ENCODE measurements at places on chromosomes 16 and 17.

DNA sequence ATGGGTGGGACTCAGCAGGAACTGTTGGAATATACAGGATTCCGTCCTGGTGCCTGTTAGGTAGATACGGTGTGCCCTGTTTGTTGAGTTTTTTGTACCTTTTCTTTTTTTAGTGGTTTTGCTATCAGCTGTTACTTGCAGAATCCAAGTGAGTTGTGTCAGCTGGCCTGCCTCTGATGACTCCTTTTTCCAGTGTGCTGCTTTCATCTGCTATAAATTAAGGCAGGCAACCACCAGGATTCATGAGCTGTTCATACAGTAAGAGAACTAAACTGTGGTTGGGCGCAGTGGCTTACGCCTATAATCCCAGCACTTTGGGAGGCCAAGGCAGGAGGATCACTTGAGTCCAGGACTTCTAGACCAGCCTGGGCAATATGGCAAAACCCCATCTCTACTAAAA, 79.9 kb downstream of the WNT3 start:
- DNase-seq: no peak

GRCh38 chr17:28433721-28434120, 27.7 kb upstream of the SLC46A1 start:
- DNase-seq: no peak

GRCh38 chr17:64004218-64004770, 6.1 kb downstream of the PRR29 start:
- no peak for DNase-seq

- no peak for DNase-seq
Observed at GRCh38 chr16:71927787-71928186, 32.5 kb downstream of the IST1 start.

GRCh38 chr17:77647531-77647930, 311.0 kb upstream of the TNRC6C start:
- DNase-seq: no peak

GRCh38 chr16:3645504-3646347, 8.8 kb upstream of the DNASE1 start:
- DNase-seq: no peak

GRCh38 chr17:41835214-41835799, 725 bp downstream of the NT5C3B start:
- no peak for DNase-seq

GRCh38 chr17:45990886-45991285, 8.2 kb upstream of the STH start:
- DNase-seq: no peak

DNA sequence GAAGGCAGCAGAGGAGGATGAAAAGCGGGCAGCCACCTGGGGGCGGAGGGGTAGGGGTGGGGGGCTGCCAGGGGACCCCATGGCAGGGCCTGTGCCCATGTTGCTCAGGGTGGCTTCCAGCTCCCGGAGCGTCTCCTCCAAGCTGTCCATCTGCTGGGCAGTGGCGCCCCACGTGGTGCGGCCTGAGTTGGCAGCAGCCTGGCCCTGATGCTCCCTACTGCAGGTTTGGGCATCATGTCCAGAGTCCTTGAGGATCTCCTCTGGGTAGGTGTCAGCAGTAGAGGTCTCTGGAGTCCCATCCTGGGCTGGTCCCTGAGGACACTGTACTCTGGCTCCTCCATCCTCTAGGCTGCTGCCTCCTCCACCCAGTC, 60.9 kb downstream of the SRCIN1 start:
- no peak for DNase-seq

DNA sequence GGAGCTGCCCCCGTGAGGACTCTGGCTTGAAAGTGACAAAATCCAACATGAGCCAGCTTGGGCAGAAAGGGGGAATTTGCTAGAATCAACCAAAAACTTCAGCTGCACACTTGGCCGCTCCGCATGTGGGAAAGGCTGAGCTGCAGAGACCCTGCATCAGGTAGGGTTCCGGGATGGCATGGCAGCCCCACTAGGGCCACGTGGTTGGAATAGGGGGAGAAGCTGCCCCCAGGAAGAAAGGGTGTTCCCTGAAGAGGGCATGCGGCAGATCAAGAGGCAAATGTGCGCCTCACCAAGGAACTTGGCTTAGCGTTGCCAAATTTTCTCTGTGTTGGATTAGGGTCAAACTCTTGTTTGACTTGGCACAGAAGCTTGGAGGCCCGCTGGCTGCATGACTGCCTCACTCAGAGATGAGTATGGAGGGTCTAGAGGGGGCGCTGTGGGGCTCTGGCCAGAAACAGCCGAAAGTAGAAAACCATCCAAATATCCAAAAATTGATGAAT, 29.2 kb upstream of the WFIKKN2 start:
- no peak for DNase-seq

GRCh38 chr16:66926171-66926947, 1.0 kb upstream of the RRAD start:
- no peak for DNase-seq

- DNase-seq: peak; percentile 0
Observed at GRCh38 chr17:7136266-7136877, 21.8 kb upstream of the ASGR2 start.

DNA sequence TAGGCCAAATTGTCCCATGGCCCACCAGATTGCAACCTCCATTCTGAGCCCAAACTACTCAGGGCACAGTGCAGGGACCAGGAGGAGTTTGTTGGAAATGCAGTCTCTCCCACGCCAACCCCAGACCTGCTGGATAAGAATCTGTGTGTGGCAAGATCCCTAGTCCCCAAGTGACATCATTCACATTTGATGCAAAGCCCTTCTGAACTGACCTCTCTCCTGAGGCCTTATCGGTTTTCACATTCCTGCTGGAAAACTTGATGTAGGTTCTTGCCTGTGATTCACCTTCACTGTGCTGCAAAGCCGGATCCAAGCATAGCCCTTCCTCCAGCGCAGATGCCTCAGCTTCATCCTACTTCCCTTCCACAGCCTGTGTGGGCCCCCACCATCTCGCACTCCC, 6.6 kb upstream of the SHCBP1 start:
- DNase-seq: no peak

DNA sequence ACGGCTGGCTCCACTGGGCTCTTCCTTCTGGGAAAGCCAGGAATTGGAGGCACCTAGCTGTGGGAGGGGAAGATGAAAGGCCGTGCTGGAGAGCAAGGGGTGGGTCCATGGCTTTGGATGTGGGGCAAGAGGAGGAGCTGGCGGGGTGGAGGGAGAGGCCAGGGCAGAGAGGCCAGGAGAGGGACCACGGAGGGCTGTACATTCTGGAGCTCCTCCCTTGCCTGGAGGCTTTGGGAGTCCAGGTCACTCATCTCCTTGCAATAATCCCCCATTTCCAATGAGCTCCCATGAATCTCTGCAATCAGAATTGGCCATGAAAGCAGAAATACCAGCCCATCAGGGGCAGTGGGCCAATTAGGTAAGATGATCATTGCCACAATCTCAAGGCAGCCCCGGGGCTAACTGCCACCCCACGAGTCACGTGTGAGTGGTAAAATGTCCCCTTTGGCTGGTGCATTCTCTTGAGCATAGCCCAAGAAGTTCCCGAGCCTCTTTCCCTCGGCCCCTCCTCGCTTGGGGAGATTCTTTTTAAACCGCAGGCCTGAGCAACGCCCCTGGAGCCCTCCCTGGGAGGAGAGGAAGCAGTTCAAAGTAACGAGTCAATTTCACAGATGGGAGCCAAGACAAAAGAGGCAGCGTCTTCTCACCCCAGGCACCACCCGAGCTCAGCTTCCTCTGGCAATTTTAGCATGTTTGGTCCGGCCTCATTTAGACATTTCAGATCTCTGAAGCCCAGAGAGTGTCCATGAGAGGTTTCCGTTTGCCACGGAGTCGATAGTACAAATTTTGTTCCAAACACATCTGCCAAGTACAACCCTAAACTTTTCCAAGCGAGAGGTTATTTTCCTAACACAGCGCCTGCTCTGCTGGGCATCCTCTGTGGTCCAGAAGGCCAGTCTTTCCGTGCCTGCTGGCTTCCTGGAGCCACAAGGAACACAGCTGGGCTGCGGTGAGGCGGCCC, 13.4 kb downstream of the RTN4RL1 start:
- no peak for DNase-seq

- DNase-seq: no peak
Observed at GRCh38 chr16:85908444-85908843, 9.5 kb downstream of the IRF8 start.

- no peak for DNase-seq
Observed at GRCh38 chr17:80983545-80983944, 8.1 kb upstream of the CHMP6 start.

GRCh38 chr16:7651803-7652570, 319.3 kb downstream of the RBFOX1 start:
- no peak for DNase-seq

DNA sequence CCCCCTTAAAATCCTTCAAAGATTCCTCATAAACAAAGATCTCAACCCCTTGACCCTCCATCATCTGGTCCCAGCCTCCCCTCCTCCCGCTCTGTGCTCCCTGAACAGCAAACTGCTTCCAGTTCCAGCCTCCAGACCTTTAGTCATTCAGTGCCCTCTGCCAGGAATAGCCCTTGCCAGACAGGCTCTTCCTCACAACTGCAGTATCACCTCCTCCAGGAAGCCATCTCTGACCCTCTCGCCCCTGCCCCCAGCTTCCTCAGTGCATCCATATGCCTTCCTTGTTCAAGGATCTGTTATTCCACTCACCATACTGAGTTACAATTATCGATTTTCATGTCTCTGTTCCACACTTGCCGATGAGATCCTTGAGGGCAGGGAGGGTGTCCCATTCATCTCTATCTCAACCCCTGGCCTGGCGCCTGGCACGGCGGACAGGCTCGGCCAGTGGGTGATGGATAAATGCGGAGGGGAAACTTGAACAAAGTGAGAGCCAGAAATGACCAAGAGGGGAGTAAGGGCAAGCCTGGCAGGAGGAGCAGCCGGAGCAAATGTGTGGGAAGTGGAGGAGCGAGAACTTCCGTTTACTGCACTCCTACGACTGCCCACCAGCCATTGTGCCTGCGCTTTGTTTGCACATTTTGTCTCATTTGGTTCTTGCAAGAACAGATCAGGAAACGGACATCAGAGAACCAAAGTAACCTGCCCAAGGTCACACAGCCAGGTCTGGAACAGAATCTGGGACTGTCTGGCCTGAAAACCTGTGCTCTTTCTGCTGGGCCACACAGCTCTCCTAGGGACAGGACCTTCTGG, 2.0 kb upstream of the NXPH3 start:
- no peak for DNase-seq

GRCh38 chr16:23064639-23065038, 84.6 kb downstream of the USP31 start:
- DNase-seq: no peak

GRCh38 chr17:67531291-67531690, 154.2 kb downstream of the PITPNC1 start:
- DNase-seq: no peak

DNA sequence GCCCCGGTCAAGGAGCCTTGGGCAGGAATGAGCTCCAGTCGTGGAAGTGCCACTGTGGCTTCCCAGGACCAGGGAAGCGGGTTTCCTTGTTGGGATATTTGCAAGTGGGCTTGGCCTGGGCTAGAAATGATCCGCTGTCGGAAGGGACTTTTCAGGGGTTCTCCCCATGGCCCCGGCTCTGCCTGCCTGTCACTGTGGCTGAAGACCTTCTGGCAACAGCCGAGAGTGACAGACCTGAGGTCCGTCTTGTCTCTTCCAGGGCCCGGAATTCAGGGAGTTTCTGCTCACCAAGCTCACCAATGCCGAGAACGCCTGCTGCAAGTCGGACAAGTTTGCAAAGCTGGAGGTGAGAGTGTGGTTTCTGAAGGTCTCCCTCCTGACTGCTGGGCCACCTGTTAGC, 57.7 kb downstream of the OR1D5 start:
- no peak for DNase-seq

DNA sequence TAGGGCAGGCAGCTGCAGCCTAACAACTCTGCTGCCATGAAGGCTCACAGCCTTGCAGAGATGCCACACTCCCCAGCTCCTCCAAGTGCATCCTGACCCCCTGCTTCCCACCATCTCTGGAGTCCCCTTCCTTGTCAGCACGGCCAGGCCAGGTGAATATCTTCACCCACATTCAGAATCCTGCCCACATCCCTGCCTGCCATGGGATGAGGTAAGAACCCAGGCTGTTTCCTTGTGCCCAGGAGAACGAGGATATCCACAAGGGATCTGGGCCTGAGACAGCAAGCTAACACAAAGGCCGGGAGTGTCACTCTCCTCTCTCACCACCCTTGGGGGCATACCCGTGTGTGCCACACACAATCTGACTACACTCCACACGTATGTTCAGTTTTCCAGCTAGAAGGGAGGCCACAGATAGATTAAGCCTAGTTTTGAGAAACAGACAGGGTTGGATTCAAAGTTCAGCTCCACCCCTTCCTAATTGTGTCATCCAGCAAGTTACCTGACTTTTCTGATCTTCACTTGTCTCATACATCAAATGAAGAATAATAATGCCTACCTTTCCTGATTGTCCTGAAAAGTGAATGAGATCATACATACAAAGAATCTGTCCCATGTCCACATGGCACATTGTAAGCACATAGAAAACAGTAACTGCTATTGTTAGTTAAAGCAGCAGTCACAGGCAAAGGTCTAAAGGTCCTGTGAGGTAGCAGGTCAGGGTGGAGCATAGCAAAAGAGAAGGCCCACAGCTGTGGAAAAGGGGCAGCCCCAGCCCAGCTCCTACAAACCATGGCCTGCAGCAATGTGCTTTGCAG, 17.4 kb upstream of the SUPT4H1 start:
- no peak for DNase-seq

DNA sequence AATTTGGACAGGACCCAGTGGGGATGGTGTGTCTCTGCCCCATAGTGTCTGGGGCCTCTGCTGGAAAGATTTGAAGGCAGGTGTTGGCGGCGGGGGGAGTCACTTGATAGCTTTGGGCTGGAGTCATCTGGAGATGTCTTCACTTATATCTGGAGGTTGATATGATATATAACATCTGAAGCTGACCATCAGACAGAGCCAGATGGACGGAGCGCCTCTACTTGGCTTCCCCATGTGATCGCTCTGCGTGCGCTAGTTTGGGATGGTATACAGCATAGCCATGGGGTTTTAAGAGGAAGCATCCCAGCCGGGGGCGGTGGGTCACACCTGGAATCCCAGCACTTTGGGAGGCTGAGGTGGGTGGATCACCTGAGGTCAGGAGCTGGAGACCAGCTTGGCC, 130.7 kb upstream of the NLRP1 start:
- no peak for DNase-seq

DNA sequence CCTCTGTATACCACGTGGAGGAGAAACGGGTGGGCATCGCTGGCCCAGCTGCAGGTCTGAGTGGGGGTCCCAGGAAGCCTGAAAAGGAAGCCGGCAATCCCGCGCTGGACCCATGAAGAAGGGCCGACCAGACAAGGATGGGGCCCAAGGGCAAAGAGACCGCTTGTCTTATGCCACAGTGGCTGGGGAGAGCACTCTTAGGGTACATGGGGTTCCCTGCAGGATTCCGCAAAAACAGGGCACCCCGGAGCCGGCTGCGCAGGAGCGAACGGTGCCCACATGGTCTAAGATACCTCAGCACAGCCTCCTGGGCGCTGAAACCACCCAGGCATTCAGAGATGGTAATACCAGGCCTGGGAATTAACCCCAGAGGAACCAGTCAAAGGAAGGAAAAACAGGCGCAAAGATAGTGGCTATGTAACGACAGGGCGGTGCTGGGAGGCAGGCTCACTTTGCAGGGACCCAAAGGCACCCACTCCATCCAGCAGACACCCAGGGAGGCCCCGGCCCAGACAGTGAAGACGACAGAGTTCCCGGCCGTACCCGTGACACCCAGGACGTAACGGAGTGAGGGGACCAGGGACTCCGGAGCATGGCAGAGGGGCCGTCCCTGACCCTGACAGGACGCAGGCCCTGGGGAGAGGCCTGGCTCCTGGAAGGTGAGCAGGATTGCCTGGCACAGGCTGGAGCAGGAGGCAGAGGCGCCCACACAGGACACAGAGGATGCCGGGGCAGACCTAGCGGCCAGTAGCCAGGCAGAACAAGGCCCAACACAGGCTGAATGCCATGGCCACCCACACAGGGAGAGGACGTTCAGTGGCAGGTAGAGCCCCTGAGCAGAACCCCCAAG, 10.3 kb downstream of the PIEZO1 start:
- DNase-seq: no peak
